ENCODE measurements at places on chromosomes 7 and 10. TPM values are rescaled to one million over a fixed set of nuclear protein-coding genes. Genes with fewer than 3 reads are reported as not detected.

RSPH10B gene
- not detected for total RNA-seq

NCF1 gene
- 0.08 TPM for total RNA-seq

IDI2 gene
- not detected for total RNA-seq

GHRHR gene
- 0.29 TPM for total RNA-seq

ATOH7 gene
- 0.26 TPM for total RNA-seq

NKX2-3 gene
- 0.07 TPM for total RNA-seq

CYP3A4 gene
- total RNA-seq, result not detected

ERVW-1 gene
- not detected for total RNA-seq

GIMAP6 gene
- total RNA-seq, result not detected

SYT15 gene
- total RNA-seq, result 3.0 TPM

MOGAT3 gene
- not detected for total RNA-seq

NPTX2 gene
- total RNA-seq, result 0.09 TPM

HTR7 gene
- total RNA-seq, result 0.07 TPM

ABCB4 gene
- total RNA-seq, result not detected

PPP1R9A gene
- total RNA-seq, result 4.3 TPM

PGAM1 gene
- 637 TPM for total RNA-seq

MCM10 gene
- total RNA-seq, result 27.1 TPM

TEX36 gene
- total RNA-seq, result not detected

FOXI2 gene
- total RNA-seq, result not detected

CALHM2 gene
- 5.1 TPM for total RNA-seq

SCART1 gene
- 0.24 TPM for total RNA-seq

CUL2 gene
- total RNA-seq, result 26.4 TPM

FOXK1 gene
- 11.3 TPM for total RNA-seq

PILRB gene
- total RNA-seq, result 27.1 TPM

Data from A549 treated with RU486 at 1 μM for 4 hours (cell line).